ENCODE measurements at places on chromosomes 5 and 9.

GRCh38 chr5:45532826-45533624, 163.2 kb downstream of the HCN1 start:
- no peak for DNase-seq

DNA sequence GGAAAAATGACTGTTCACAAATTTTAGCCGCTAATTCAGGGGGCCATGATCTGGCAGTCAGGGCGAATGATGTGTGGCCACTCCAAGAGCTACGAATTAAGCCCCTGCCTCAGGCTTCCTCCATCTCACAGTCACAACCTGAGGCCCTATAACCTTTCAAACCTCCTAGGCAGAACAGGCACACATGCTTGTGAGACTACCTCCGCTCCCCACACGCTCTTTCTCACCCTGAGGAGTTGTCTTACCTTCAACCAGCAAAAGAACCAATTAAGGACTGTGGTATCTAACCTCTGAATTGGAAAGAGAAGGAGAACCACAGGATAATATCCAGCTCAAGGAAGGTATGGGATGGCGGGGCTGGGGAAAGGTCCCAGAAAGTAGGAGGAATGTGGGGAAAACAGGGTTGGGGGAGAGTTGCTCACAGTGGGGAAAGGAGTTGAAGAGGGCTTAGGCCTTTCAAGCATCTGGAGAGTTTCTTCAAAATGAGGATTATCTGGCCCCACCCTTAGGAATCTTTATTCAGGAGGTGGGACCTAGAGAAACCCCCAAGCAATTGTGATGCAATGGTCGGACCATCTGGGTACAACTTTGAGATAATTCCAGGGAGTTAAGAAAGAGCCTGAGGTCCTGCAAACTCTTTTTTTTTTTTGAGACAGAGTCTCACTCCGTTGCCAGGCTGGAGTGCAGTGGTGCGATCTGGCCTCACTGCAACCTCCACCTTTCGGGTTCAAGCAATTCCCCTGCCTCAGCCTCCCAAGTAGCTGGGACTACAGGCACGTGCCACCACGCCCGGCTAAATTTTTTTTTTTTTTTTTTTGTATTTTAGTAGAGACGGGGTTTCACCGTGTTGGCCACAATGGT, 5.5 kb downstream of the PCDH1 start:
- no peak for DNase-seq

- DNase-seq = peak; percentile 35
These were observed 62.8 kb downstream of the SV2C start for GRCh38 chr5:76145945-76146344.

GRCh38 chr9:72299017-72299603, 65.9 kb downstream of the ZFAND5 start:
- no peak for DNase-seq

DNA sequence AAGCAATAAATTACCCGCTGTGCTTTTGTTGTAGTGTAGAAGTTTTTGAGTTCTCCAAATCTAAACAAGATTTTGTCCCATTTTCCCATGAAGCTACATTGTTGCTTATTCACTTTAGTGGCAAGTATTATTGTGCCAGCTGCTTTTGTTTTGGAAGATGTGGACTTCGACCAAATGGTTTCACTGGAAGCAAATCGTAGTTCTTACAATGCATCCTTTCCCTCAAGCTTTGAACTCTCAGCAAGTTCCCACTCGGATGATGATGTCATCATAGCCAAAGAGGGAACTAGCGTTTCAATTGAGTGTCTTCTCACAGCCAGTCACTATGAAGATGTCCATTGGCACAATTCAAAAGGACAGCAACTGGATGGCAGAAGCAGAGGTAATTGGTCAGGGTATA, 10.9 kb downstream of the MFAP3 start:
- no peak for DNase-seq
